ENCODE measurements at places on chromosomes 4 and X.

DNA sequence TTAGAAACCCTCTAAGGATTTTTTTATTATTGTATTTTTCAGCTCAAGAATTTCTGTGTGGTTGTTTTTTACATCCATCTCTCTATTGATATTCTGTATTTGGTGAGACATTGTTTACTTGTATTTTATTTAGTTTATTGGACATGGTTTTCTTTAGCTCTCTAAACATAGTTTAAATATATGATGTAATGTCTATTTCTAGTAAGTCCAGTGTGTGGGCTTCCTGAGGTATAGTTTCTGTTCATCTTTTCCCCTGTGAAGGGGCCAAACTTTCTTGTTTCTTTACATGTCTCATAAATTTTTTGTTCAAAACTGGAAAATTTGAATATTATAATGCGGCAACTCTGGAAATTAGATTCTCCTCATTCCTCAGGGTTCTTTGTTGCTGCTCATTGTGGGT lies 28.2 kb upstream of the ATRX start:
- no peak for DNase-seq

DNA sequence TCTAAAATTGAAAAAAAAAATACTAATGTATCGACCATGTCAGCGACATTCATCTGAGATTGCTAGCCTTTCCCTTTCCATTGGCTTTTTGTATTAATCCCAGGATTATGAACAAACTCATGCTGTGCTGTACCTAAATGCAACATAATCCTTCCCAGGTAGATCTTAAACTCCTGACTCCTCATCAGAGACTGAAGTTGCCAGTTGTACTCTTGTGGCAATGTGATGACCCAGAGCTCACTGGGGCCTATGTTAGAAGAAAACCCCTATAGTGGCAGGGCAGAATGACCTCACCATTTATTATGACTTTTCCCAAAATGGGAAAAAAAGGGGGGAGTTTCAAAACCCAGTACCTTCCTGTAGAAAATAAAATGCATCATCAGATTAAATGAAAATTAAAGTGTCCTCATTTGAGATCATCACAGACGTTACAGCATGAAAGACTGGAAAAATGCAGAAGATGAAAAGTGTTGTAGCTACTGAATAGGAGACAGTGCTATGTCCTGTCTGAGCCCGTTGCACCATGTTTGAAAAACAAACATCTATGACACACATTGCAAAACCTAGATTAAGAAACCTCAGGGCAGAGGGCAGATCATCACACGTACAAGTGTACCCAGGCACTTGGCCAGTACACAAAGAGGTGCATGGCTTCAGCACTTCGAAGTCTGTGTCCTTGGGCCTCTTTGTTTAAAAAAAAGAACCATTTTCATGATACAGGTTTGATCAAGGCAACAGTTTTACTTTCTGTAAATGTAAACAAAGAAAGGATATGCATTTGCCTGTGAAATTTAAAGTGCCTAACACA lies 6.8 kb upstream of the ACSL4 start:
- no peak for DNase-seq

DNA sequence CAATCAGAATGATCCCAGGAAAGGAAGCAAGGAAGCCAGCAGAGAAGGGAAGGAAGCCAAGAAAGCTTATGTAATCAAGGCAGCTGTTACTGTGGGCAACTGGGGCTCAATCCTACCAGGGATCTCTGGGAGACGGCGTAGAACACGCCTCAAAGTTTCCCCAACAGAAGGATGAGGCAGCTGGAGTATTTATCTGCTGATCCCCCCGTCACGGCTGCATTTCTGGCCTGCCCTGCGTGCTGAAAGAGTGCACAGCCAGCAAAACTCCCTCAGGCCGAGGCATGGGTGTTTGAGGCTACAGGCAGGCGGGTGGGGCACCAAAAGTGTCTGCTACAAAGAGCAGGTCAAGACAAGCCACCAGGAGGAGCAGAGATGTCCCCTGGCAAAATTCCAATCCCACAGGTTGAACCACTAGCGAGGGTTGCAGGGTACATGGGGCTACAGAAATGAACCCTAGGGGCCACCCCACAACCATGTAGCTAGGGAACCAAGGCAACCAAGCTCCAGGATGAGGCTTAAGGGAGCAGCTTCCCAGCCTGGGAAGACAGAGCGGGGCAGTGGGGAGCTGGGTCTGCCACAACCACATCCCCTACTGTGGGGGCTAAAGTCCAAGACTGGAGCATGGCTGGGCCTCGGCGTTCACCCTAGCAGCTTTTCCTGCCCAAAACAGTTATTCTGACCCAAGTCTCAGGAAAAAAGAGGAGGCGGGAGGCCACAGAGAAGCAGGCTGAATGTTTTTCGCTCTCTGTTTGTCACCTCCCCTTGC lies 113.4 kb downstream of the BCOR start:
- DNase-seq, result no peak

DNA sequence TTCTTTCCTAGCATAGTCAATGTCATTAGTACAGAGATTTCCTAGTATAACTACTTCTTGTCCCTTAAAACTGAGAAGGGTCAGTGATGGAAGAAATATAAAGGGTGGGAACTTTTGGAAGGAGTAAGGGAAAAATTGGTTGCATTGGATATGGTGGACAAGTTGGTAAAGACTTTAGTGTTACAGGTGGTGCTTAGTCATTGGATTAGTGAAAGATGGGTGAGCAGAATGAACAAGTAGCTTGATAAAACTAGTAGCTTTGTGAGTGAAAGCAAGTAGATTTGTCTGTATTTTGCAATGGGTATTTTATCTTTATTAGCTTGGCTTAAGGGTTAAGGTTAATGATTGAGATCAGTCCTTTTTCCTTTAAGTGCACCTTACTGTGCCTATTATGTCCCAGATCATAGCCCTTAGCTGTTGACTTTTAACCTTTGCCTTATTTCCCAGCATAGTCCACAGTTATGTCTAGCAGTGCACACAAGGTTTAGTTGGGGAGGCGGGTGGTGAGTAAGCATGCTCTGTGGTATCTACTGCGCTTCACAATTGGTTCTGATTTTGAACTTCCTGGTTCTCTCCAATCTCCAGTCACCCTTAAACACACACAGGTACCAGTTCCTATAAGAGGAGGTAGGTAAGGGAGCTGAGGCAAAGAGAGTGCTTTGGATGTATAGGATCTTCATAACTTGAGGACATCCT lies 9.5 kb downstream of the WDR44 start:
- no peak for DNase-seq

GRCh38 chr4:77881460-77882295 lies 19.0 kb downstream of the MRPL1 start:
- DNase-seq, result no peak

DNA sequence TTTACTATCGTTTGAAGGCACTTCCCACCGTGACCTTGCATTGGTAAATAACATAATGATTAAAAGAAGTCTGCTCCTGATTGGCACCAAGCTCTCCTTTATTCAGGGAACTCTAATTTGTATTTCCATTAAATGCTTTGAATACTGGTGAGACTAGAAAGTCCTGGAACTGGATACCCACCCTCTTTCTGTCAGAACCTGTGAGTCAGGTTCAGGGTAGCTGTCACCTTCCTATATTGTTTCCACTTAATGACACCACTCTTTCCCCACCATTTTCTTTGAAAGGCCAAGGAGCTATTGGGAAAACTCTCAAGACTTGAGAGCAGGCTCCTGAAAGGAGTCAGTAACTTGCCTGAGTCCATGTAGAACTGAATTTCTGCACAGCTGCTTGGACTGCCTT lies 55.9 kb upstream of the RASSF6 start:
- no peak for DNase-seq

DNA sequence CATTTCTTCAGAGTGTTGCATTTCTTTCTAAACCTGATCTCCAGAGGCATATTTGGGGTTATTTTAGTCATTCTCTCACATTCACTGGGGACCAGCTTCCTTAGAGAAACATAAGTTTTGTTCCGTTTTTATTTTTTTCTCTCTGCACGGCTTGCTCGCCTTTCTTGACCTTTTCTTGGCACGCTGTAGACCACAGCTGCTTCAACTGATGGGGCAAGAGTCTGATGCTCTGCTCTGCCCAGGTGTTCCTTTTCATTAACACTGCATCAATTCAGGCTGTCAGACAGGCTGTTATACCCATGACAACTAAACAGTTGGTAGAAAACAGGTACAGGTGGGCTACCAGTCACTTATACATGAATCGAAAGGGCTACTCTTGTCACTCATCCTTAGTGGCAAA lies 682.2 kb upstream of the DIAPH2 start:
- no peak for DNase-seq

- no peak for DNase-seq
These were observed 187.5 kb upstream of the TBC1D9 start for GRCh38 chr4:140943486-140944198.

Data from foreskin melanocyte (primary cell).